G401 (cell line): ENCODE measurements at places on chromosomes 12 and 14. TPM values are rescaled to one million over a fixed set of nuclear protein-coding genes. Genes with fewer than 3 reads are reported as not detected.

AKAP6 gene
- total RNA-seq: 0.06 and 2.3 TPM in 2 replicates

MED6 gene
- total RNA-seq: 41.0 and 71.7 TPM in 2 replicates

RPAP3 gene
- 22.8 and 44.4 TPM in 2 replicates for total RNA-seq

TNFRSF1A gene
- total RNA-seq: 87.6 and 118 TPM in 2 replicates

DAD1 gene
- 381 and 389 TPM in 2 replicates for total RNA-seq

INHBE gene
- 0.43 and 0.78 TPM in 2 replicates for total RNA-seq

CCNK gene
- total RNA-seq: 5.9 and 16.7 TPM in 2 replicates

FCF1 gene
- 51.4 and 63.4 TPM in 2 replicates for total RNA-seq

CDCA3 gene
- total RNA-seq: 84.2 and 103 TPM in 2 replicates

SERPINA4 gene
- not detected in 2 replicates for total RNA-seq
